ENCODE measurements at places on chromosomes 1 and 21. TPM values are rescaled to one million over a fixed set of nuclear protein-coding genes. Genes with fewer than 3 reads are reported as not detected.

DNA sequence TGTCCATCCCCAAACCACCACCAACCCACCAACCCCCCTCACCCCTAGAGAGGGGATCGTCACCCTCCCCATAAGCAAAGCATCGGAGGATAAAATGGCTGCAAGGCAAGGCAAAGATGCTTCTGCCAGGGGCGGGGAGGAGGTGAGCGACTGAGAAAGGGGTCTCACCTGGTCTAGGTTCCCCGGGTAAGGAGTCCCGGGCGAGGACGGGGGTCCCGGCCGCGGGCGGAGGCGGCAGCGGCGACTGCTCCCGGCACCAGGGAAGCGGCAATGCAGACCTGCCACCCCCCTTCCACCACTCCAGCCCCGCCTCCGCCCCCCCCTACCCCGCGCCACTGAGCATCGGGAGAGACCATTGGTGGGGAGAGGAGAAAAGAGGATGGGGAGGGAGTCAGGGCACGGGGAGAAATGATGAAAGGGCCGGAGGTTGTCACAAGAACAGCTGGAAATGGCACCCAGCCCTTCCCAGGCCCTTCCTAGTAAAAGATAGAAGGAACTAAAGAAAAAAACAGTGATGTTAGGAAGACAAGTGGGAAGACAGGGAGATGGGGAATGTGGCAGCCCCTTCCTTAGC is at the start of gene SV2A:
Gene SV2A, minus strand, starts transcription at position 274 of the 574 bp plus-strand sequence. CDS start 4,004 bp downstream, outside the sequence.
- DNase-seq = peak; percentile 36
- peaks cover under 1% of the 10 kb centered on the region for H3K36me3 ChIP-seq
- peak within 1 kb of the TSS; percentile 93 for H3K4me3 ChIP-seq
- no peaks in the 10 kb centered on the region for H3K27me3 ChIP-seq
- H3K27ac ChIP-seq = peak within 1 kb of the TSS; percentile 63

- DNase-seq = no peak
- no peak overlapping the region for H3K4me3 ChIP-seq
- no peaks in the 10 kb centered on the region for H3K4me1 ChIP-seq
Observed at GRCh38 chr1:226202246-226202645, 15.7 kb upstream of the ACBD3 start.

GRCh38 chr21:44357064-44357837 is 3.8 kb downstream of the TRPM2 start:
- H3K27me3 ChIP-seq = no peaks in the 10 kb centered on the region
- H3K4me3 ChIP-seq = no peak overlapping the region
- no peak for DNase-seq
- H3K27ac ChIP-seq = no peak overlapping the region

GRCh38 chr1:55703726-55704363 is 488.7 kb upstream of the USP24 start:
- DNase-seq = no peak
- no peaks in the 10 kb centered on the region for H3K36me3 ChIP-seq
- no peaks in the 10 kb centered on the region for H3K27me3 ChIP-seq
- H3K4me3 ChIP-seq = no peak overlapping the region
- no peak overlapping the region for H3K27ac ChIP-seq
- H3K4me1 ChIP-seq = peaks cover 16% of the 10 kb centered on the region

DNA sequence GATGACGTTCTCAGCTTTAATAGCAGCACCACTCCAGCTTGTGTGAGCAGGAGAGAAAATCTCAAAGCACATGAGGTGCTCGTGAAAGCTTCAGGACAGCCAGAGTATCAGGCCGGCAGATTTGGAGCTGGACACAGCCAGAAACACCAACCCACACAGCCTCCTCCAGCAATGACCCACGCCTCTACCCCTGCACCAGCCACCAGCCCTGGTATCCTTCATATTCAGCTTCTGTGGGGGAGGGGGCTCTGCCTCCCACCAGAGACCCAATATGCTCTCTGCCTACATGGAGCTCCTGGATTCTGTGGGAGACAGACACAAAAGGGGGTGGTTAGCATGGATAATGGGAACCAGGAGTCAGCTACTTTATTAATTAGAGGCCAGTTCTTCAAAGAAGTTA is 133.6 kb upstream of the FMN2 start:
- H3K36me3 ChIP-seq = no peaks in the 10 kb centered on the region
- no peak overlapping the region for H3K27ac ChIP-seq
- no peaks in the 10 kb centered on the region for H3K4me1 ChIP-seq
- H3K27me3 ChIP-seq = no peaks in the 10 kb centered on the region
- DNase-seq = no peak

DNA sequence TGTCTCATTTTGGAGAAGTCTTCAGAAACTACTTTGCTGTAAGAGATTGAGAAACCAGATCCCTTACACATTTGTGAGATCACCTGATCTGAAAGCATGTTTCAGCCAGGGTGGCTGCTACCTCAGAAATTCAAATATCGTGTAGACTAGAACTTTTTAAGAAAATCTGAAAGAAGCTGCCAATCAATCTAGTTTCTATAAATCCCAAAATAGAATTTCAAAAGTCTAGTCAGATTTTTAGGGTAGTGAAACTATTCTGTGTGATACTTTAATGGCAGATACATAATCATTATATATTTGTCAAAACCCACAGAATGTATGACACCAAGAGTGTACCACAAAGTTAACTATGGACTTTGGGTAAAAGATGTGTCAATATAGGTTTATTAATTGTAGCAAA is 79.9 kb upstream of the PLPPR5 start:
- no peak overlapping the region for H3K4me3 ChIP-seq
- H3K27ac ChIP-seq = no peak overlapping the region
- no peaks in the 10 kb centered on the region for H3K27me3 ChIP-seq

DNA sequence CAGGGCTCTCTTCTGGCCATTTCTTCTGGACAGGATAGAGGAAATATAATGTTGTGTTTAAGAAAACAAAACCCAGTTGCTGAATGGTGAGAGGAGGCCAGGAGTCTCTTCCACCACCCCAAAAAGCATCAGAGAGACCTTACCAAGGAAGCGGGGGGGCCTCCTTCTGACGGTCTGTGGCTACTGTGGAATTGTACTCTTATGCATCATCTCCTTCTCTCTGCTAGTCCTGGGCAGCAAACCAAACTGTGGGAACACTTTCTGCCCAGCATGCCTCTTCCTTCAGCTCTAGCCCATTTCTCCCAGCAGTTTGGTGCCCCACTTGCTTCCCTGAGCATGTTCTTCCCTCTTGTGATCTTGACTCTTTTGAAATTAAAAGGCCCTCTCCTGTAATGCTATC is 157.7 kb downstream of the HHIPL2 start:
- DNase-seq = no peak
- no peak overlapping the region for H3K27ac ChIP-seq
- H3K27me3 ChIP-seq = no peaks in the 10 kb centered on the region
- H3K4me1 ChIP-seq = no peaks in the 10 kb centered on the region

DNA sequence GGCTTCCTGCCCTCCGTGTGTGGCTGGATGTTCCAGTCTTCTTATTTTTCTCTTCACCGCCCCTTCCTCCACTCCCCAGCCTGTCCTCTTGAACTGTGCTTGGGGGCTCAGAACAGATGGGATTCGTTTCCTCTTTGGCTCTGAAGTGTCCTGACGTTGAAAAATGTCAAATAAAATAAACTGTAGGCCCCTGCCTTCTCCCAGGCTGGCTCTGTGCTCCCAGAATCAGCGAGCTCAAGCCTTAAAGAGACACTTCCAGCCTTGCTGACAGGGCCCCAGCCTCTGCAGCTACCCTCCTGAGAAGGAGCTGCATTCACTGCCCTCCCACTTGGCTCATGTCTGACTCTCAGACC is 104.2 kb upstream of the IPO9 start:
- no peaks in the 10 kb centered on the region for H3K36me3 ChIP-seq
- no peak for DNase-seq
- H3K4me1 ChIP-seq = peaks cover 92% of the 10 kb centered on the region
- H3K4me3 ChIP-seq = no peak overlapping the region
- peak overlapping the region; percentile 73 for H3K27ac ChIP-seq
- no peaks in the 10 kb centered on the region for H3K27me3 ChIP-seq

DNA sequence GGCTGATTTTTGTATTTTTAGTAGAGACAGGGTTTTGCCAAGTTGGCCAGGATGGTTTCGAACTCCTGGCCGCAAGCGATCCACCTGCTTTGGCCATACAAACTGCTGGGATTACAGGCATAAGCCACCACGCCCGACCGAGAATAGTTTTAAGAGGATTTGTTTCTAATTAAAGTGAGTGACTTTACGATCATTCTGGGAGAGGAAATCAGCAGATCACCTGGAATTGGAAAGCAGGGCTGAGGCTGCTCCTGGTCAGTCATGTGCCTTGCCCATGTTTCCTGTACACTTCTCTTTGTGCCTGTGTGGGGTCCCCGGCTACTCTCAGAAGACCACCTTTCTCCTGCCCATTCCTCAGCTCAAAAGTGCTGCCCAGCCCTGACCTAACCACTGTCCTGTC is 33.9 kb downstream of the ZBTB8B start:
- H3K4me1 ChIP-seq = peaks cover 14% of the 10 kb centered on the region
- H3K27ac ChIP-seq = no peak overlapping the region
- H3K4me3 ChIP-seq = no peak overlapping the region
- H3K27me3 ChIP-seq = no peaks in the 10 kb centered on the region
- H3K36me3 ChIP-seq = no peaks in the 10 kb centered on the region

DNA sequence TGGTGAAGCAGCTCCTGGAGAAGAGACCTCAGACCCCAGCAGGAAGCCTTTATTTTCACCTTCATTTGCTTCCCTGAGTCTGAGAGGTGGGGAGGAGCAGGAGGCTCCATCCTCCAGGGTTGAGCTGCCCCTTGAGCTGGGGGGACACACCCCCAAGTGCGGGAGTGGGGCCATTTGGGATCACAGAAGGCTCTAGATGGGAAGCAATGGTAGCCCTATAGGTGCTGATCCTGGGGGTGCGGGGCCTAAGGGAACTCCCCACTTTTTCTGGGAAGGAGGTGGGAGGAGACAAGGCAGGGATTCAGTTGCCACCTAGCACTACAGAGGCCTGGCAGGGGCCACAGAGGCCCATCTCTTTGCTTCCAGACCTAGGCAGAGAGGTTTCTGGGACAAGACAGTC is 247.9 kb upstream of the CSF3R start:
- H3K4me1 ChIP-seq = no peaks in the 10 kb centered on the region
- no peak for DNase-seq
- H3K36me3 ChIP-seq = no peaks in the 10 kb centered on the region
- H3K4me3 ChIP-seq = no peak overlapping the region
- H3K27ac ChIP-seq = no peak overlapping the region

DNA sequence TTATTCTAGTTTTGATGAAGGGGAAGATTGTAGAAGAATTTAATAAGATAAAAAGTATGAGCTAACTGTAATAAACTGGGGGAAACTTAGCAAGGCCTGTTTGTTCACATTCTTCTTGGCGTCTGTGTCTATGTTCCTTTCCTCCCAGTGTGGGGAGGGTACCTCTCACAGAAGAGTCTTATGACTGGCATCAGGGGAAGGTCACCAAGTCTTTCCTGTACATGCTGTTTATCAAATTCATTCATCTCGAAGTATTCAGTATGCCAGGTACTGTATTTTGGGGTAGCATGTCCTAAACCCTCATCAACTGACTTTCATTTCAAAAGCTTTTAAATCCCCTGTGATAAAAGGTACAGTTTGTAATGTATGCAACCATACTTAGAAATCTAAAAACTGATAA is 78.4 kb downstream of the HS2ST1 start:
- no peak overlapping the region for H3K4me3 ChIP-seq
- H3K4me1 ChIP-seq = no peaks in the 10 kb centered on the region
- H3K27ac ChIP-seq = no peak overlapping the region

DNA sequence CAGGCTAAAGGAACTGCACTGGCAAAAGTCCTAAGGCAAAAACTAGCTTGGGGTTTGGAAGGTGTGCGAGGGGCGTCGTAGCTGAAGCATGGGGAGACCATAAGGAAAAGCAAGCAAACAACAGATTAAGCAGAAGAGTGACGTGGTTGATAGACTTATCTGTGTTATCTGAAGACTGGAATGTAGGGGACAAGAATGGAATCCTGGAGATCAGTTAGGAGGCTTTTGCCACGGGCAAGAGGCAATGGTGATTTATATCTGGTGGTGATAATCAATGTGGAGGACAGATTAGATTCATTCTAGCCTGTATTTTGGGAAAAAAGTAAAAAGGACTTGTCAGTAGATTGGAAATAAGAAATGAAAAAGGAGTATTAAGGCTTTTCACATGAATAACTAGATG is 97.4 kb downstream of the ITSN1 start:
- H3K27me3 ChIP-seq = no peaks in the 10 kb centered on the region
- H3K27ac ChIP-seq = no peak overlapping the region
- no peak for DNase-seq
- peaks cover 12% of the 10 kb centered on the region for H3K4me1 ChIP-seq
- no peak overlapping the region for H3K4me3 ChIP-seq
- H3K36me3 ChIP-seq = no peaks in the 10 kb centered on the region

GRCh38 chr1:83857103-83857502 is 141.8 kb downstream of the TTLL7 start:
- no peak overlapping the region for H3K27ac ChIP-seq
- H3K4me3 ChIP-seq = no peak overlapping the region
- H3K36me3 ChIP-seq = no peaks in the 10 kb centered on the region
- H3K4me1 ChIP-seq = no peaks in the 10 kb centered on the region

- H3K4me1 ChIP-seq = no peaks in the 10 kb centered on the region
- H3K27me3 ChIP-seq = no peaks in the 10 kb centered on the region
- no peak for DNase-seq
- no peak overlapping the region for H3K27ac ChIP-seq
- no peak overlapping the region for H3K4me3 ChIP-seq
Observed at GRCh38 chr1:114215436-114215835, 61.8 kb upstream of the SYT6 start.

DNA sequence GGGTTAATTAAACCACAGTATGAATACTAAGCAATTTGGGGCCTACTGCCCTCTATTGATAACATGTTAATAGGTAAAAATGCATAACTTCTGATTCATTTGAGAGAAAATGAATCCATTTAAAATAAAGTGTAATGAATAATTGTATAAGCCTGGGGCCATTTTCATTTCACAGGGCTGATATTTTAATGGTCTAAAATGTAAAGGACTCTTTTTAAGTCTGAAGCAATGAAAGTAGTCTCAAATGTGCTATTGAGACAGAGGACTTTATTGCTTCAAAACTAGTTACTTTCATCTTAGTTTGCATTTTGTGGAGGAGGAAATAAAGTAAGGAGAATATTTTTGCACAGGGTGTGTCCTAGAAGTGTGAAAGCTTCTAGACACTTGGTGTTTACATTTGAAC is 155.4 kb downstream of the TLR5 start:
- no peaks in the 10 kb centered on the region for H3K36me3 ChIP-seq
- no peak overlapping the region for H3K4me3 ChIP-seq
- H3K27ac ChIP-seq = no peak overlapping the region
- no peak for DNase-seq

Gene CHRM3
- total RNA-seq = 4.2 TPM

Gene HMGCS2
- total RNA-seq = not detected

Gene BARHL2
- total RNA-seq = not detected

Gene MPL
- total RNA-seq = not detected

Gene MATN1
- 1.5 TPM for total RNA-seq

Gene CFH
- total RNA-seq = 381 TPM

Gene ICOSLG
- total RNA-seq = 2.3 TPM

Gene SPSB1
- total RNA-seq = 171 TPM

Gene TSNAX
- total RNA-seq = 42.0 TPM

Gene CAPN9
- total RNA-seq = 1.2 TPM

Gene BCAN
- 0.54 TPM for total RNA-seq
